Stimulated activated CD8-positive, alpha-beta memory T cell treated with anti-CD3 and anti-CD28 coated beads, Interleukin-12 subunit alpha, Interleukin-12 subunit beta, amount 100 ng/mL, for 4 hours (primary cell): ENCODE measurements at places on chromosomes 16 and 17.

- DNase-seq = no peak
Measured at GRCh38 chr16:64452446-64452845, 669.4 kb downstream of the CDH11 start.

- DNase-seq = no peak
Measured at GRCh38 chr17:69960755-69961154, 114.3 kb upstream of the KCNJ16 start.

GRCh38 chr16:119835-120491 is 18.5 kb downstream of the NPRL3 start:
- DNase-seq = no peak

GRCh38 chr16:88940862-88941817 is 35.9 kb downstream of the CBFA2T3 start:
- DNase-seq = no peak

DNA sequence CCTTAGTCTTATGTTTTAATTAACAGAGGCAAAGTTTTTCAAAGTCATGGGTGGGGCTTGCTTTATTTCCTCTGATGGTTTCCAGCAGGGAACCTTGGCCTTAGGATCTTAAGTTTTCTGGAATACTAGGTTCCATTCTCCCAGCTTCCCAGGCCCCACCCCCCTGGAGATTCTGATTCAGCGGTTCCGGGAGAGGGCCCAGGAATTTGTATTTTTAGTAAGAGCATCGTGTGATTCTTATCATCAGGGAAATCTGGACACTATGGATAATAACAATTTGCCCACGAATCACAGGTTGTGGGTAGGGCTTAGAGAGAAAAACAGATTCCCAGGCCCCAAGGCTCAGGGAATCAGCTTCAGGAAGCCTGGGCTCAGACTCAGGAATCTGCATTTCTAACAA is 263.6 kb downstream of the NTN1 start:
- no peak for DNase-seq

DNA sequence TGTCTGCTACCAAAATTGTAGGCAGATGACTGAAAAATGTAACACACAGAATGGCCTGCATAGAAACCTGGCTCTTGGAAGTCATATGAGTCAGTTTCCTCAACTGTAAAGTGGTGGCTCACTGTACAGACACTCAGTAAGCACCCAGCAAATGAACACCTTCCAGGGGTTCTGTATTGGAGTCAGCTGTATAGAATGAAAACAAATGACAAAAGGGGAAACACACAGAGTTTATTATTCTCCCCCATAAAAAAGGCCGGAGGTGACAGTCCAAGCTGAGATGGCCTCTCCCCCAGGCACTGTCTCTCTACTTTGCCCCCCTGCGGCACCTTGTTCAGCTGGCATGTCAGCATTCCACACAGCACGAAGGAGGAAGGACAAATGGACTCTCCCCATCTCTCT is 6.2 kb upstream of the MEOX1 start:
- DNase-seq = no peak

DNA sequence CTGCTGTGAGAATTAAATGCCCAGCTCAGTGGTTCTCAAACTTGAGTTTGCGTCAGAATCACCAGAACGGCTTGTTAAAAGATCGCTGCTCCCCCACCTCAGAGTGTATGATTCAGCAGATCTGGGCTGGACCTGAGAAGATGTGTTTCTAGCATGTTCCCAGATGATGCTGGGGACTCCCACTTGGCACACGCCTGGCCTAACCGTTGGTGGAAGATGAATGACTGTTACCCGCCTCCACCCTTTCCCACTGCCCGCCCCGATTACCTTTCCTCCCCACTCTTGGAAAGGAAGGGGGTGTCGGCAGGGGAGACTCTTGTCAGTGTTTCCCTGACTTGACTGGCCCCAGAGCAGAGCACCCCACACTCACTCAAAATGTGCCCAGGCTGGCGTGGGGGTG is 29.3 kb upstream of the ABCC3 start:
- no peak for DNase-seq

DNA sequence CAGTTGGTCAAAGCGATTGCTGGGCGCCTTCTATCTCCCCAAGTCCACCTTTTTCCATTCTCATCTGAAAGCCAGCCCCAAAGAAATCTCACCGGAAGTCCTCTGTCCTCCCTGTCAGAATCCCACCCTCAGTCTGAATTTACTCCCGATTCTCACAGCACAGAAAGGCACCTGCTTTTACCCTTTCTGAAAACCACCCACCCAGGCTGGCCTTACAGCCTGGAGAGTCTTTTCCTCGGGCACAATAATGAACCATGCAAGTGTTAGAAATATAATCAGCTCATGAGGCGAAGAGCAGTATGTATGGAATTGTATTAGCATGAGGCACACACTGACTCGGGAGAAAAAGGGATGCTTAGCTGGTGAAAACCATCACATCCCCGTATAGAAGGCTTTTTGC is 1.2 kb upstream of the ZFHX3 start:
- DNase-seq = no peak

- no peak for DNase-seq
Measured at GRCh38 chr17:82880620-82881323, 41.0 kb upstream of the ZNF750 start.

- no peak for DNase-seq
Measured at GRCh38 chr17:41710472-41711090, 1.6 kb upstream of the GAST start.

DNA sequence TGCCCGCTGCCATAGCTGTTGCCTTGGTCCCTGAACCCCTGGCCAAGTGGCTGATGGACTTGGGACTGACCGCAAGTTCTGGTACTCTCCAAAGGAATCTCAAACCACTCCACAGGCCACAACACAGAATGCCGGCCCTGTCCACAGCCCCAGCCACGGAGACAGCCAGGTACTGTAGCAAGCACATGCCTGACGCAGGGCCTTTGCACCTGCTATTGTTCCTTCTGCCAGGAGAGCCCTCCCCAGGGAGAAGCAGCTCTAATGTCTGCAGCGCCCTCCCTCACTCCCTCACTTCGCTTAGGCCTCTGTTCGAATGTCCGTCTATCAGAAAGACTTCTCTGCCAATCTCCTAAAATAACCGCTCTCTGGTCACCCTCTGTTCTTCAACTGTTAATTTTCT is 15.4 kb downstream of the RTN4RL1 start:
- no peak for DNase-seq

- DNase-seq = no peak
Measured at GRCh38 chr16:72469932-72470331, 298.0 kb upstream of the PMFBP1 start.

- no peak for DNase-seq
Measured at GRCh38 chr16:78425891-78426510, 326.5 kb downstream of the WWOX start.

- no peak for DNase-seq
Measured at GRCh38 chr16:71954699-71955195, 45.5 kb downstream of the PKD1L3 start.

DNA sequence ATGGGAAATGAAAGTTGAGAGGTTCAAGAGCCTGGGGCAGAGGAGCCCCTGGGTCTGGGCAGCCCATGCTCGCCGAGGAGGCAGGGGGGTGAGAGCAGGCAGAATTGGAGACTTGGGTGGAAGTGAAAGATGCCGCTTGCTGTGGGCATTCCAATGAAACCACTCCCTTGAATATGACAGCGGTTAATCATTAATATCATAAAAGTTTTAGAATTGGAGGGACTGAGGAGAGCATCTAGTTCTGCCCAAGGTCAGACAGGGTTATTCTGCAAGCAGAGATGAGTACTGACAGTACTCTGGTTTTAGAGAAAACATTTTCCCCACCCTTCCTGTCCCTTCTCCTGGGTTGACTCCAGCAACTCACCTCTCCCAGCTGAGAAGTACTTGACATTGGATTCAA is 180.2 kb downstream of the MSI2 start:
- no peak for DNase-seq

- DNase-seq = no peak
Measured at GRCh38 chr17:81683208-81683583, 401 bp downstream of the ARL16 start.

DNA sequence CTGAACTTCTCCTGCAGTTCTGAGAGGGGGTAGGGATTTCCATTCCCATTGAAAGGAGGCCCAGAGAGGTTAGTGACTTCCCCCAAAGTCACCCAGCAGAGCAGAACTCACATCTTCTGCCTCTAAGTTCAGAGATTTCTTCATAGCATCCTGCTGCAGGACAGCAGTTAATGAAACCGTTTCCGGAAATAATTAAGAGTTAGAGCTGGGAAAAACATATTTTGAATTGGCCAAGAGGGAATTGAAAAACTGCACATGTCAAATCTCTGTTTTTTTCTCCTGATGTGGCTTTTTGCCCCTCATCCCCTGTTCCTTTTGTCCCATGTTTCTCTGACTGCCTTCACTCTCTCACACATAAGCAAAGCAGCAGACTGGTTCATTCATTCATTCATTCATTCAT is 26.6 kb downstream of the ITPRIPL2 start:
- DNase-seq = no peak

DNA sequence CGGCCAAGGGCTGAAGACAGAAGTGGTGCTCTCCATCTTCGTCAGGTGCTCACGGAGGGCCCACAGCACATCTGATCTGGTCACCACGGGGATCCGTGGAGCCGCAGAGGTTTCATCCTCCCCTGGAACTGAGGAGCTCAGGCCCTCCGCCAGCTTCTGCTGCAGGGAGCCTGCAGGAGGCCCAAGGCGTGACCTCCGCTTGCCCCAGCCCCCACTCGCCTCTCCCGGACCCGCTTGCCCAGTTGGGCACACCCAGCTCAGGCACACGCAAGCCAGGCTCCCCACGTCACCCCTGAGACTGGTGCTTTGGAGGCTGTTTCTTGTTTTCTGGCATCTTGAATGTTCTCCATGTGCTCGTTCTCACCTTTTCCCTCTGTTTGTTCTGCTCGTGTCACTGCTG is 39.4 kb upstream of the CHMP6 start:
- DNase-seq = no peak

DNA sequence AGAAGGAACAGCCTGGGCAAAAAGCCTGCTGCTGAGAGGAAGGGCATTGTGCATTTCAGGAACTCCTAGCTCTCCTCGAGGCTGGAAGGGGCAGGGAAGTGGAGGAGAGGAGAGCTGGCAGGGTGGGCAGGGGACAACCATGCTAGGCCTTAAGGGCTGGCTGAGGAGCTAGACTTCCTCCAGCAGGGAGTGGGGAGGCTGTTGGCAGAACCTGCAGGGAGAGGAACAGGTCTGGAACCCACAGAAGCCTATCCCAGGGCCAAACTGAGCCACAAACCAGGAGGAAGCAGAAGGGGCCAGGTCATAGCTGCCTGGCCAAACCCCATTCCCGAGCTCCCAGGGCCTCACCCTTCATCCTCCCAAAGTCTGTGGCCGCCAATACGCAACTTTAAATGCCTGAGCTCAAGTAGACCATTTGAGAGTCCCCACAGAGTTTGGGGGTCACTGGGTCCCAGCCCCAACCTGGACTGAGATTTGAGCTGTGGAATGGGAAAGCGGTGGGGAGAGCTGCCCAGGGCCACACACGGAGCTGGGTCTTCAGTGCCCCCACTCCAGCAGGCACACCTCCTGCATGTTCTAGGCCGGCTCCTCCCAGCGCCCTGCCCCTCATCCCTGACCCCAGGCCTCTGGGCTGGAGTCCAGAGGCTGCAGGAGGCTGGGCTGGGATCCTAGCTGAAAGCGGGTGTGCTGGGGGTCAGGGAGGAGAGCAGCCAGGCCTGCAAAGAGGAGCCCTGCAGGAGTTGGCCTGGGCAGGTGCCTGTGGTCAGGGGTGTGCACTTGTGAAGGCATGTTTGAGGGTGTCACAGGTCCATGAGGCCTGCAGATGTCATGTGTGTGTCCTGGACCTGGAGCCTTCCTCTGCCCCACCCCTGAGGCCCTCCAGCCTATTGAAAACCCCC is 4.5 kb downstream of the CDH5 start:
- DNase-seq = no peak

DNA sequence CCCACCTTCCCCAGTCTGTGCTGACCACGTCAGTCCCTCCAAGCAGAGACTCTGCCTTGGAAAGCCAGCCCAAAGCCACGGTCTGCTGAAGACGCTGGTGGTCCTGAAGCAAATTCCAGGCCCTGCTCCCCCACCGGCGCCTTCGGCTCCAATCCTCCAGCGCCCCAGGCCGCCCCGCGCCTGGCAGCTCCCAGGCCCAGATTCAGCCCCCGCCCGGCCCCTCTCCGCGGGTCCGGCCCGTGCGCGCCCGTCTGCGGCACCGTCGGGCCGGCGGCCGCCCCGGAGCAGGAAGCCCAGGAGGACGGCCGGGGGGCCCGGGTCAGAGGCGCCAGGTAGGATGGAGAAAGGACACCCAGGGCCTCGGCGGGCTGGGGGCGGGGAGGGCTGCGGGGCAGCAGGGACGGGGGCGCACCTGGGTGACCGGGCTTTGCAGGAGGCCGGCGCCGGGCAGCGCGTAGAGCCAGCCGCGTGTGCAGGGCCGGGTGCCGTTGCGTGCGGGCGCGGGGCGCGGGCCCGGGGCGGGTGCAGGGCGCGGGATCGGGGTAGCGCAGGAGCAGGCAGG is 594 bp upstream of the SLC22A31 start:
- no peak for DNase-seq

DNA sequence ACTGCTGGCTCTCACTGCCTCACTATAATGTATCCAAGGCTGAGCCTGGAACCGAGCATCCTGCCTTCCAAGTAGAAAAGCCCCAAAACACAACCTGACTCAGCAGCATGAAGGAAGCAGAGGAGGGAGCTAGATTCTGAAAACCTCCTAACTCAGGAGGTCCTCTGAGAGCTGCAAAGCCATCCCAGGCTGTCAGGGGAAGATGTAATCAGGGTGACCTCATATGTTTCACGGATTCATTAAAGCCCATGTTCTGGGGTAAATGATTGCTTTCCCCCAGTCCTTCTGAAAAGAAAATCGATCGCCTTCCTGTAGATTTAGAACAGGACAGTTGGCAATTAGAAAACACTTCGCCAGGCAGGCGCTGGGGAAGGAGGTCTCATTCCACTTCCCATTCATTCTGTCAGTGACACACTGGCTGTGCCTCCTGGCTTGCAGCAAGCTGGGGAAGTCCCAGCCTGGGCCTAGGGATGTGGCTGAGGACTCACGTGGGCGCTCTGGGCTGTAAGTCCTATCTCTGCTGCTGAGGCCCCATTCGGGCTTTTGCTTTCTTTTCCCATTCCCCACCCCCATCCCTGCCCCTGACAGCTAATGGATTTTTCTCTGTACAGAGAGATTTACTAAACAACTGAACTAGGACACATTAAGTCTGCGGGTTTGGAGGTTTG is 75.7 kb upstream of the TMEM132E start:
- DNase-seq = no peak

DNA sequence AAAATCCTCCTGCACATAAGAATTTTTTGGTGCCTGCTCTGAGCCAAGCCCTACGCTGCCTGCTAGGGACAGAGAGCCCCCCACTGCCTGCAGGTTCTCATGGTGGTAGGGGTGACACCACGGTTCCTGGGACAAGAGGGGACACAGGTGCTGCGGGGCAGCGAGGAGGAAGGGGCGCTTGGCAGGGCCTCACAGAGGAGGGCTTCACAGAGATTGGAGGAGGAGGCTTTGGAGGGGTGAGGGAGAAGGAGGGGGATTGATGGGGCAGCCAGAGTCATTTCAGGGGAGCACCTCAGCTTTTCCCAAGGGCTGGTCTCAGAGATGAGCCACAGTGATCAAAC is 29.8 kb upstream of the GSG1L start:
- no peak for DNase-seq

- DNase-seq = no peak
Measured at GRCh38 chr17:17492085-17492484, 4.1 kb downstream of the RASD1 start.
